ENCODE measurements at places on chromosomes 5 and 9.

- no peak for DNase-seq
These were observed 69.6 kb downstream of the ADAMTSL1 start for GRCh38 chr9:18543406-18544192.

GRCh38 chr5:544675-545355 lies 20.6 kb upstream of the SLC9A3 start:
- DNase-seq: peak; percentile 3

- DNase-seq: no peak
These were observed 27.9 kb downstream of the MCTP1 start for GRCh38 chr5:95256991-95257390.

DNA sequence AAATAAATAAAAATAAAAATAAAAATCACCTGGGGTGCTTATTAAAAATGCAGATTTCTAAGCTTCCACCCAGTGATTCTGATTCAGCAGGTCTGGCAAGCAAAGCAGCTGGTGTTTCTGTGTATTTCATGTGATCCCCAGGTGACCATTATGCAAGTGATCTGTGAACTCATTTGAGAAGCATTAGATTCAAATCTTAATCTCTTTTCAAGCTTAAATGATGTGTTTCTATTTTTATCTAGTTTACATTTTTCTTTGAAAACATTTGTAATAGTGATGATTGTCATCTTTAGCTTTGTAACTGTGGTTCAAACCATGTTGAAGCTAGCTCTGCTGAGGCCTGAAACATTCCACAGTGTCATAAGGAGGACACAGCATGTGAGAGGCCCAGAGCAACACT lies 804.8 kb upstream of the ZNF608 start:
- DNase-seq: no peak

GRCh38 chr5:10610058-10610457 lies 46.2 kb downstream of the ANKRD33B start:
- no peak for DNase-seq

Measured in activated naive CD4-positive, alpha-beta T cell treated with anti-CD3 and anti-CD28 coated beads for 36 hours (primary cell).